ENCODE measurements at places on chromosomes 12 and 14.

GRCh38 chr12:77122236-77122635, 56.9 kb upstream of the E2F7 start:
- DNase-seq: no peak

GRCh38 chr14:32480337-32480736, 151.2 kb downstream of the AKAP6 start:
- DNase-seq: no peak

DNA sequence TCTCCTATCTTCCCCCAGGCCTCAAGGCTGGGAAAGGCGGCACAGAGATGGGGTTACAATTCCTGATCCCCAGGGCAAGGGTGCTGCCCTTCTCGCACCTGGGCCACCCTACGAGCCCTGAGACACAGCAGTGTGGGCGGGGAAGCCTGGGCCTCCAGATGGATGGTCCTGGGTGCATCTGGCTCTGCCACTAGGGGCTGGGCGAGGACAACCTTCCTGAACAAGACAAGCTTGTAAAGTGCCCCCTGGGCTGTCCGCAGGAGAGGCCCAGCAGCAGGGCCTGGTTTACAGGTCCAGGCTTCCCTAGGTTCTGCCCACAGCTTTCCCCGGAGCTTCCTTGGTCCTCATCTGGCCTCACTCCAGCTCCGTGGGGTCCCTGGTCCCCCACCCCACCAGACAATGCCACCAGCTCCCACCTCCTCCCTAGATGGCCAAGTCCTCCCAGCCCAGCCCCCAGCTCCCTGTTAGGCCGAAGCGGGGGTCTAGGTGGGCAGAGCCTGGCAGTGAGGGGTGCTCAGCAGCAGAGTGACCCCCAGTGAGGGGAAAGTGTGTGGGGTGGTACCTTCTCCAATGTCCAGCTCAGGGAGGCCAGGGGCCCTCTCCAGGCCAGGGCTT, 8.9 kb downstream of the ARL6IP4 start:
- no peak for DNase-seq

GRCh38 chr14:35678403-35679028, 130.6 kb downstream of the RALGAPA1 start:
- no peak for DNase-seq

- no peak for DNase-seq
These were observed 7.1 kb downstream of the CSRP2 start for GRCh38 chr12:76871742-76872141.

DNA sequence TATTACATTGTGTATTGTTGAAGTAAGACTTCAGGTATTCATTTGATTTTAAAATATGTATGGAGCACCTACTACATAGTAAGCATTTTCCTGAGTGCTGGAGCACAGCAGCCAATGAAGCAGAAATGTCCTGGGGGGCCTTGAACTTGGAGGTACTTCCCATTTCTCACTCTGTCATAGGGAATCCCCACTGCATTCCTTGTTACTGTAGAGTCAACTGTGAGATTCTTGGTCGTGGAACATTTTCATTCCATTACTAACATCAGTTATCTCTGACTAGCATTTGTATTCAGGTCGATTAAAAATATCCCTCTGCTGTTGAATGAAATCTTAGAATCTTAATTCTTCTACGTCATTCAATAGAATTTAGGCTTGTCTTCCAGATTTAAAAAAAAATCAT, 66.7 kb downstream of the PDE3A start:
- no peak for DNase-seq

- DNase-seq: no peak
These were observed 4.5 kb upstream of the TMEM233 start for GRCh38 chr12:119589097-119589496.

DNA sequence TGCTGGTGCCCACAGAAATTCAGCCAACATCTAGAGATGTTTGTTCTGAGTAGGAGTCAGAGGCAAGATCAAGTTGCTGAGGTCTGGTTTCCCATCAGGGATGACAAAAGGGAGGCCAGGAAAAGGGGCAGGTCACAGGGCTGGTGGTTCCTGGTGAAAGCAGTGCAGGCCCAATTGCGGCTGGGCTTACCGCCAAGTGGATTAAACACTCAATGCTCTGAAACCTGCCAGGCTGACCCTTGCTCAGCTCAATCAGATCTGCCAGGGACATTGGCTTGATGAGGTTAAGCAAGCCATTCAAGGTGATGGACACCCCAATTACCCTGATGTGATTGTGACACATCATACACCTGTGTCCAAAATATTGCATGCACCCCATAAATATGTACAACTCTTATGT, 5.5 kb upstream of the OAS1 start:
- DNase-seq: no peak
